Muscle of leg (tissue), 16 donors: ENCODE measurements at places on chromosomes 3 and 15. TPM values are rescaled to one million over a fixed set of nuclear protein-coding genes. Genes with fewer than 3 reads are reported as not detected.

Gene ACOX2
- total RNA-seq, result 21.9 TPM

- peaks cover 4% of the 10 kb centered on the region for H3K36me3 ChIP-seq
- no peaks in the 10 kb centered on the region for H3K4me1 ChIP-seq
- no peak overlapping the region for H3K4me3 ChIP-seq
- no peak for DNase-seq
- no peaks in the 10 kb centered on the region for H3K27me3 ChIP-seq
Observed at GRCh38 chr3:17235310-17235709, 350.6 kb downstream of the PLCL2 start.

- no peak for DNase-seq
- H3K36me3 ChIP-seq, result no peaks in the 10 kb centered on the region
- no peak overlapping the region for H3K27ac ChIP-seq
- peaks cover 2% of the 10 kb centered on the region for H3K27me3 ChIP-seq
Observed at GRCh38 chr15:73015493-73015892, 36.8 kb upstream of the NEO1 start.

DNA sequence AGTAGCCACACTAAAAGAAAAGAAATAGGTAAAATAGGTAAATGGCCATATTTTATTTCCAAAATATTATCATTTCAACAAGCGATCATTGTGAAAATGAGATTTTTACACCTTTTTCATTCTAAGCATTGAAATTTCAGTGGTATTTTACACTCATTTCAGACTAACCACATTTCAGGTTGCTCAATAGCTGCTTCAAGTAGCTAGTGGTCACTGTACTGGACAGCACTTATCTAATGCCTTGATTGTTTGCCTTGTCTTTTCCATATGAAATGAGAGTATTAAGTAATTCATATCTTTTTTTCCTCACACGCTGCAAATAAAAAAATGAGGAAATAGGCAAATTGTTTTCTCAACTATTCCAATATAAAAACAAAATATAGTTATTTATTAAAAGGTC, 332.8 kb downstream of the NLGN1 start:
- no peaks in the 10 kb centered on the region for H3K4me1 ChIP-seq
- no peak overlapping the region for H3K27ac ChIP-seq
- H3K36me3 ChIP-seq, result no peaks in the 10 kb centered on the region
- no peaks in the 10 kb centered on the region for H3K27me3 ChIP-seq
- no peak overlapping the region for H3K4me3 ChIP-seq
- DNase-seq, result no peak

- no peaks in the 10 kb centered on the region for H3K27me3 ChIP-seq
- H3K4me3 ChIP-seq, result no peak overlapping the region
- DNase-seq, result no peak
- H3K36me3 ChIP-seq, result peaks cover 4% of the 10 kb centered on the region
- peaks cover 18% of the 10 kb centered on the region for H3K4me1 ChIP-seq
Observed at GRCh38 chr3:129245141-129245540, 4.3 kb upstream of the COPG1 start.

DNA sequence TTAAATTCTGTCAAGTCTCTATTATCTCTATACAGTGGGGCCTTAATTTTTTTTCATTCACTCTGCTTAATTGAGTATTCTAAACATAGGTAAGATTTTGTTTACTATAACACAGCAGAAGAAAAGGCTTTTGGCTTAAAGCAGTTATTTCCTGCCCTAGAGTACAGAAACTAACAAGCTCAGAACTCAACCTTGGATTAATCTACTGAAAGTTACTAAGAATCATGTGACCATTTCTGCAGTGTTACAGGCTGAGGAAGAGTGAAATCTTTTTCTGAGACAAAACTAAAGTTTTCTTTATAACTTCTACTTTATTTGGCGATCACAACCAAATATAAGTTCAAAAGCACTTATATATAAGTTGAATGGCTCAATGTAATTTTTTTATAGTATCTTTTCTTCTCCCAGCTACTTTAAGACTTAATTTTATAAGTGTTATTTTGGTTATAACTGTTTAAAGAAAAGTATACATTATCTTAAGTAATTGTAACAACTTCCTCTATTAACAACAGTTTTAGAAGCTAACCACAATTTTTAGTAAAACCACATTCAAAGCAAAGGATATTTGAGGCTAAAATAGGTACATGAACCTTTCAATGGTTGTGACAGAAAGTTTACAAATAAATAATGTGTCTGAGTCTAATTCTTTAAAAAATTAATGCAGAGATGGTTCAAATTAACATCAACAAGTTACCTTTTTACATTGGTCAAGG, 240.6 kb upstream of the NAALADL2 start:
- peak; percentile 14 for DNase-seq
- no peak overlapping the region for H3K27ac ChIP-seq
- no peak overlapping the region for H3K4me3 ChIP-seq
- no peaks in the 10 kb centered on the region for H3K36me3 ChIP-seq
- H3K27me3 ChIP-seq, result no peaks in the 10 kb centered on the region
- no peaks in the 10 kb centered on the region for H3K4me1 ChIP-seq

GRCh38 chr3:110687138-110687537, 384.5 kb upstream of the NECTIN3 start:
- H3K4me1 ChIP-seq, result no peaks in the 10 kb centered on the region
- no peak overlapping the region for H3K27ac ChIP-seq
- no peaks in the 10 kb centered on the region for H3K36me3 ChIP-seq
- no peaks in the 10 kb centered on the region for H3K27me3 ChIP-seq
- DNase-seq, result no peak

DNA sequence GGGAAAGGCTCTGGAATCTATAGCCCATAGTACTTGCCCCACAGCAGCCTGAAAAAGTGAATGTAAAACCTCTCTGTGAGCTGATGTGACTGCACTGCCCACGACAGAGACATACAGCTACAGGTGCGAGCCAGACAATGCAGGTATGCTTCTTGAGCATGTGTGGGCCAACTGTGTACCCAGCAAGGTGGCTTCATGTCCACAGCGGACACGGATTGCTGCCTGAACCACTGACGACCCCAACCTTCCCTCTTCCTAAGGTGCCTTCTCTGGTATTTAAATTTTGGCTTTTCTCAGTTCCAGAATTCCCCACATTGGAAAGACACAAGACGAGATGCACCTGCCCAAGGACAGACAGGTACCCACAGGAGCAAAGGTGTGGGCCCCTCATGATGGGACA, 65.8 kb downstream of the SCN5A start:
- peaks cover 34% of the 10 kb centered on the region for H3K4me1 ChIP-seq

Gene LRRN1
- total RNA-seq, result 26.6 TPM

Gene EXD1
- total RNA-seq, result not detected

- H3K27me3 ChIP-seq, result no peaks in the 10 kb centered on the region
- H3K4me3 ChIP-seq, result no peak overlapping the region
- H3K36me3 ChIP-seq, result no peaks in the 10 kb centered on the region
- peak overlapping the region; percentile 48 for H3K27ac ChIP-seq
- H3K4me1 ChIP-seq, result peaks cover 27% of the 10 kb centered on the region
- peak; percentile 91 for DNase-seq
Observed at GRCh38 chr3:195133462-195133861, 137.5 kb downstream of the XXYLT1 start.

DNA sequence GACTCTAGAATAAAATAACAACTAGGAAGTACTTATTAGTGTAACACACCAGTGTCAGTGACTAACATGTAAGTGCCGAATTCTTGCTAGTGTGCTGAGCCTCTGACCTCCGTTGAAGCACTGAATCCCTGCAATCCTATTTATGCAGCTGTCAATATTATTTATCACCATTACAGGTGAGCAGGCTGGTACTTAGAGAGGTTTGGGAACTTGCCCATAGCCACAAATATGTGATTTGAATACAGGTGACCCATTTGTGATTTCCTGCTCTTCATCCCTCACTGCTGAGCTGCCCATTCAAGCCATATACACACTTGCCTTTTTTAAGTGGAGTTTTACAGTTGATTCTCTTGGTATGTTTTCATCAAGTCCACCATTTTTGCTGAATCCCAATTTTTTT, 12.2 kb downstream of the EIF4E3 start:
- H3K4me3 ChIP-seq, result no peak overlapping the region
- H3K27me3 ChIP-seq, result no peaks in the 10 kb centered on the region
- H3K4me1 ChIP-seq, result no peaks in the 10 kb centered on the region
- no peaks in the 10 kb centered on the region for H3K36me3 ChIP-seq
- DNase-seq, result no peak

Gene FMN1
- total RNA-seq, result 1.6 TPM

DNA sequence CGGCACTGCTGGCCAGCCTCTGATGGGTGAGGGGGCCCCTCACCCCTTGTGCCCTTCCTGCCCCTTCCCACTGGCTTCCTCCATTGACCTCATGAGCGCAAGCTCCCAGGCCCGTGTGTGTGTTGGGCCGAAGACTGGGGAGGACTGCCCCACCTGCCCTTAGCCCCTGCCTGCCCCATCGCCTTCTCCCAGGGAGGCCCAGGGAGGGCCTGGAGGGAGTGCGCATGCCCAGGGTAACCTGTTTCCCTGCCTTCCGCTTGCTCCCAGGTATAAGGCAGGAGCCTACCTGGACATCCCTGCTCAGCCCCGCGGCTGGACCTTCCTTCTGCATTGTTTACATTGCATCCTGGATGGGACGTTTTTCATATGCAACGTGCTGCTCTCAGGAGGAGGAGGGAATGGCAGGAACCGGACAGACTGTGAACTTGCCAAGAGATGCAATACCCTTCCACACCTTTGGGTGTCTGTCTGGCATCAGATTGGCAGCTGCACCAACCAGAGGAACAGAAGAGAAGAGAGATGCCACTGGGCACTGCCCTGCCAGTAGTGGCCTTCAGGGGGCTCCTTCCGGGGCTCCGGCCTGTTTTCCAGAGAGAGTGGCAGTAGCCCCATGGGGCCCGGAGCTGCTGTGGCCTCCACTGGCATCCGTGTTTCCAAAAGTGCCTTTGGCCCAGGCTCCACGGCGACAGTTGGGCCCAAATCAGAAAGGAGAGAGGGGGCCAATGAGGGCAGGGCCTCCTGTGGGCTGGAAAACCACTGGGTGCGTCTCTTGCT, 8.8 kb downstream of the DLL4 start:
- no peaks in the 10 kb centered on the region for H3K27me3 ChIP-seq
- no peak for DNase-seq
- no peak overlapping the region for H3K4me3 ChIP-seq
- H3K27ac ChIP-seq, result no peak overlapping the region

DNA sequence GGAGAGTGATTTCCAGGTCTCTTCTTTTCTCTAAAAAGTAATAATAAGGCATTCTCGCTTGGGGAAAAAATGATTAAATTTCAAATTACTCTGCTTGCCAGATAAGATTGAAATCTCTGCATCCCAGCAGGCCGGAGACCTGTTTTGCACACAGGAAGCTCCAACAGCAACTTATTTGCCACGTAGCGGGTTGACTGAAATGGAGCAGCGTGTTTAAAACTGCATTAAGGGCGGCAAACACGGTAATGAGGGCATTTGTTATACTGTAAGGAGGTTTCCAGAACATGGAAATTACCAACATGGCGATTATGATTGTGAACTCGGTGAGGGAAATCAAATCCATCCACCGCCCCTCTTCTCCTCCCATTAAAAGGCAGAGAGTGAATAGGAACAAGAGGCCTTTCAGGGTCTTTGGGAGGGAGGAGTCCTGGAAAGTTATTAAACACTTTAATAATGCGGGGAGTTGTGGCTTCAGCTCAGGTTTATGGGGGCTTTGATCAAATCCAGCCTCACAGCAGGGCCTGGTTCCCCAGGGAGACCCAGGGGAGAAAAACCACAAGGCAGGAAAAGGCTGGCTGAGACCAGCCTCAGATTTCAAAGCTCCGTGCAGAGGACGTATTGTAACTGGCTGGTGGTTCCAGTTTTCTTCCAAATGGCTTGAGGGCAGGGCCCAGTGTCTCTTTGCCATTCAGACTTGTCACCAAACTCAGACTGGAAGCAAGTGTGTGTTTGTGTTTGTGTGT, 242.3 kb downstream of the TLE3 start:
- no peak overlapping the region for H3K4me3 ChIP-seq
- peaks cover 7% of the 10 kb centered on the region for H3K4me1 ChIP-seq
- DNase-seq, result no peak
- H3K36me3 ChIP-seq, result no peaks in the 10 kb centered on the region
- no peak overlapping the region for H3K27ac ChIP-seq
- peaks cover 5% of the 10 kb centered on the region for H3K27me3 ChIP-seq

Gene SPINT1
- total RNA-seq, result 0.40 TPM

Gene CPN2
- 0.04 TPM for total RNA-seq

GRCh38 chr15:31149088-31149505, 47.6 kb upstream of the TRPM1 start:
- DNase-seq, result no peak
- H3K4me3 ChIP-seq, result no peak overlapping the region
- no peaks in the 10 kb centered on the region for H3K4me1 ChIP-seq
- H3K27me3 ChIP-seq, result no peaks in the 10 kb centered on the region
- no peak overlapping the region for H3K27ac ChIP-seq
